ENCODE measurements at places on chromosomes 2 and 18.

DNA sequence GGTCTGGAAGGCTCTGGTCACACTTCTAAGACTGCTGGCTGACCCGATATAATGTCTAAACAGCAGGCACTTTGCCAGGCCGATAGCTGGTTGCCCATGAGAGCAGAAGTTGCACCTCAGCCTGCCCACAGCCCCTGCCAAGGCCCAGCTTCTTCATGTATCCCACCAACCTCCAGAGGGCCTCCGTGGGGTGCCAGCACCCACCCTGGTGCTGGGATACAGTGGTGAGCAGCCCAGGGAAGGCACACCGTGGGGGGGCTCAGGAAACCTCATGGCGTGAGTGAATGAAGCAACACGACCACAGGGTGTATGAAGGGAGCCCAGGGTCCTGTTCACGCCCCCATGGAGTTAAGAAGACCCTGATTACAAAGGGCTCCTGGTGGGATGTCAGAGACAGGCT lies 16.2 kb upstream of the GLI2 start:
- DNase-seq = no peak

- no peak for DNase-seq
Observed at GRCh38 chr2:221731432-221732145, 159.5 kb upstream of the EPHA4 start.

DNA sequence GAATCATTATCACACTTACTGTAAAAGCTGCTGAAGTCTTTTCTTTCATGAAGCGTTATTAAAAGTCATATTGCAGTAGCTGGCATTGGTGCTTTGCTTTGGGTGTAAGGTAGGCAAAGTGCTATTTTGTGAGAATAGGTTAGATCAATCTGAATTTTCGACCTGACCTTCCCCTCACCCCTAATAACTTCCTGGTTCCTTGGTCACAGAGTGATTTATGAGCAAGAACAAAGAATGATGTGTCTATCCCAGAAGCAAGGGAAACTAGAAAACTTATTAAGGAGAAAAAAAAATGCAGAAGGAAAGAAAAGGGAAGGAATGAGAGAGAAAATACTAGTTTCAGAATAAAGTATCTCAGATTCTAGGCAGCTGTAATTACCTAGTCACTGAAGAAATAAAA lies 163.1 kb upstream of the MEIS1 start:
- DNase-seq = no peak

GRCh38 chr18:54235871-54236270 lies 11.4 kb upstream of the MBD2 start:
- no peak for DNase-seq

DNA sequence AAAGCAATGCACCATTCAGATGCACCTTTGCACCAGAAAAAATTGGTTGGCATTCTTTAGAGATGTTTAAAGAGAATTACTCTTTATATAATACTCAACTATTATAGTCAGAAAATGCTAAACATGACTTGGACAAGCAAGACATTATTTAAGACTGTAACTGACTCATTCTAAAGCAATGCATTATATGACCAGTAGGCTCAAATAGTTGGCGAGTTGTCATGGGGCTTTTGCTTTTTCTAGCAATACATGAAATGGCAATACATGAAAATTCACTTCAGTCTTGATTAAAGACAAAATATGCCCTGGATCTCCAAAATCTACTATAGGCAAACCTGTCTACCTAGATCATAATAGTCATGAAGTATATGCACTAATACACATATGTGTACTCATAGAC lies 216.9 kb upstream of the VWC2L start:
- DNase-seq = no peak

GRCh38 chr2:103152556-103152955 lies 390.7 kb downstream of the TMEM182 start:
- DNase-seq = no peak

DNA sequence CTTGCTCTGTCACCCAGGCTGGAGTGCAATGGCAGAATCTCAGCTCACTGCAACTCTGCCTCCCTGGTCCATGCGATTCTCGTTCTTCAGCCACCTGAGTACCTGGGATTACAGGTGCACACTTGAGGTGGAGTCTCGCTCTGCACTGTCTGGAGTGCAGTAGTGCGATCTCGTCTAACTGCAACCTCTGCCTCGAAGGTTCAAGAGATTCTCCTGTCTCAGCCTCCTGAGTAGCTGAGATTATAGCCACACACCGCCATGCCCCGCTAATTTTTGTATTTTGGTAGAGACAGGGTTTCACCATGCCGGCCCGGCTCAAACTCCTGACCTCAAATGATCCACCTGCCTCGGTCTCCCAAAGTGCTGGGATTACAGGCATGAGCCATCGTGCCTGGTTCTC lies 83.3 kb downstream of the CCBE1 start:
- DNase-seq = no peak

- DNase-seq = no peak
Observed at GRCh38 chr18:24499814-24500213, 39.4 kb downstream of the HRH4 start.

- no peak for DNase-seq
Observed at GRCh38 chr2:209638346-209638745, 133.3 kb upstream of the UNC80 start.

DNA sequence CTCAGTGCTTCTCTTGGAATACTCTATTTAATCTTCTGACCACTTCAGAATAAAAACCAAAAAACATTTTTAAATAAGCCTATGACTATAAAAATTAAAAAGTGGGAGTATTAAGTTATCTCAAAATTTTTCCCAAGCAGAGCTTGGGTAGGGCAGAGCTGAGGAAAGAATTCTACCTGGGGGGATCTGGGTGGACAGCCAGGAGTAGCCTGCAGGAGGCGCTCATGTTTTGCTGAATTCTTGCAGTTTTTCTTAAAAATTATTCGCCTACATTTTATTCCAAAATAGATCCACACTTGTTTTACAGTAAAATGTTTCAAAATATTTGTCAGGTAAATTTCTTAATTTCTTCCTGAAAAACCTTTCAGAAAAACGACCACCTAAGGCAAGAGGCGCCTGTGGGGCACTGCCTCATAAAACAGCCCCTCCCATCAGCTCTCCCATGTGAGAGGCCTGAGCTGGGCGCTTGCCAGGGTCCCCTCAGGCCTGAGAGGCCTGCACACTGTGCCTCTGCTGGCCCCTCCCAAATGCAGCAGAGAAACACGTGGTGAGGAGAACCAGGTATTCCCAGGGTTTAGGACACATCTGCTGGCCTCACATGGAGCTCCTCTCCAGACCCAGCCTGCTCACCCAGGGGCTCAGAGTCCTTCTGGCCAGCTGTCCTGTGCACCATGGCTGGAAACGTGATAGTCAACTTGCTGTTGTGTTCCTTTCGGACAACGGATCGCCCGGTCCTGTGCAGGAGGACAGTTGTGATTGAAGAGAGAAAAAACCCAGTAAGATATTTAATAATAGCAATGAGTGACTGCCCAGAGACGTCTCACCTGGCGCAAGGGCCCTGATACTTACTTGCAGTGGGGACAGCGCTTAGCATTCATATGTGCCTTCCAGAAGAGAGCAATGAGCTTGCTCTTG lies 17.5 kb downstream of the POLR1A start:
- no peak for DNase-seq

DNA sequence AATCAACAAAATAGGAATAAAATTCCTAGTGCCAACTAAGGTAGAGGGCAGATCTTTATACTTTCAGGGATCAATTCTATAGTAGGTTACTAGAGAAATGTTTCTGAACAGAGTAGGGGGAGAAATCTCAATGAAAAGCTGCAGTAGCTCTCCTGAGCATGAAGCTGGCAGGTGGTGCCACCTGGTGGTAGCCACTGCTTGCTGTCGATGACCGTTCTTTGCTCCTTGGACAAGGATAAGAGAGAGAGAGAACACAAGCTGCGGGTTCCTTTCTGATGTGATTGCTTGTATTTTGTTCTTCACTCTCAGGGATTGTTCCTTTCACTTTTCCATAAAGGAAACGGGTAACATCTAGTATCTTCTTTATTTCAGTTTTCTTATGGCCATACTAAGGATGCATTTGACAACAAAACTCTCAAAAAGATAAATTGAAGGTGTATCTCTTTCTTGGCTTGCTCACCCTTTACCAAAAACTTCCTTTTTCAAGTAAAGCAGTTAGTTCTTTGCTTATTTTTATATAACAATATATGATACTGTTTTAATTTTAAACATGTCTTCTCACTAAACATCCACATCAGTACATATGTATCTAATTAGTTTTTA lies 18.6 kb upstream of the MRPL19 start:
- DNase-seq = peak; percentile 46

DNA sequence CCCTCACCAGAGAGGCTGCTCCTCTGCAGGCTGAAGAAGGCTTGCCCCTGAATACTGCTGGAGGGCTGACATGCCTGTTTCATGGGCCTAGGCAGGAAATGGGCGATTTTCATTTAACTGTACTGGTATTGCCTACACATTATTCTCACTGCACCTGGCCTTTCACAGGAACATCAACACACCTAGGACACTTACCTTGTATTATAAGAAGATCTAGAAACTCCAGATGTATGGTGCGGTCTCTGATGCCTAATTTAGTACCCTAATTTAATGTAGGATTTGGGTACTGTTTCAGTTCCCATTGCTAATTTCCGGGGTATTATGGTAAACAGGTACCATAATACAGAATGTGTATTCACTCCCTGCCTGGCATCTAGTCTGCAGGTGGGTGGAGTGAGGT lies 146.0 kb downstream of the MYO1B start:
- no peak for DNase-seq

DNA sequence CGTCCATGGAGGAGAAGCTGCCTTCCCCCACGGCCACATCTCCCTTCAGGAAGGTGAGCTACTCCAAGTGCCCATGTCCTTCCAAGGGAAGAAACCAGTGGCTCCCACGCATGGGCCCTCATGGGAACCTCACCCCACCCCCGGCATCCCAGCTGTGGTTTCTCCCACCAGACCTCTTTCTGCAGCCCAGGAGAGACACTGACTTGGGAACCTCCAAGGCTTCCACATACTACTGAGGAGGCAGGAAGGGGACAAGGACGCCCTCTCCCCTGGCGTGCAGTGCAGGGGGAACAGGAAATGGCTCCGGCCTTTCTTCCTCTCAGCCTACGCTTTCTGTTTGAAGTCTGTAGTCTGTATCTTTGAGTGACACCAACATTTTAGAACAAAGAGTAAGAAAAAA lies 104.5 kb upstream of the EPC2 start:
- no peak for DNase-seq

- no peak for DNase-seq
Observed at GRCh38 chr2:69833752-69834151, 4.3 kb downstream of the GMCL1 start.

DNA sequence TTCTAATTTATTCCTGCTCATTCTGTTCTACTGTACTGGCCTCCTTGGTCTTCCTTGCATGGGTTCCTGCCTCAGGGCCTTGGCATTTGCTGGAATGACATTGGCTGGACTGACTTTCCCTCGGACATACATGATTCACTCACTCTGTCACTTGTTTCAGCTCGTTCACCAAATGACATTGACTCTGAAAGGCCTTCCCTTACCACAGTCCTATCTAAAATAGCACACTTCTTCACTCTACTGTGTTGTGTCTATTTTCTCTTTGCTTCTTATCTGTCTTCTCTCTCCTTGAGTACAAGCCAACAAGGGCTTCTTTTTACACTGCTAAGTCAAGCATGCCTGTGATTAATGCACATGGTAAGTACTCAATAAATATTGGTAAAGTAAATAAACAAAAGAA lies 65.6 kb downstream of the SCG2 start:
- DNase-seq = no peak

DNA sequence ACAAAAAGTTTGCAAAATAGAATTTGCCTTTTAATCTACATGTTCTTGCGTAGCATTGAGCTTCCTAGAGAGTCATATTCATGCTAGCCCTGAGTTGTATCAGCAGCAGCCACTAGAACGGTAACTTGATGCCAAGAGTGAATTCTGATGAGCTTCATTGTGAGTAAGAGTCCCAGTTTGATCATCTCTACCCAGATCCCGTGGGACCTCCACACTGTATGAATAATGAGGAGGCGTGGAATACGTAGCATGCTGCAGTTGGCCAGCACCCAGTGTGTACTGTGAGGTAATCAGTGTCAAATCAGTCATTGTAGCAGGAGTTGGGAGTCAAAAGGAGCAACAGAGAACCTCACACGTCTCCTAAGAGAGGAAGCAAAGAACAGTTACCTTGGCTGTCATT lies 197.9 kb downstream of the NEDD4L start:
- DNase-seq = no peak

GRCh38 chr2:172119089-172119488 lies 16.4 kb upstream of the DLX2 start:
- no peak for DNase-seq

DNA sequence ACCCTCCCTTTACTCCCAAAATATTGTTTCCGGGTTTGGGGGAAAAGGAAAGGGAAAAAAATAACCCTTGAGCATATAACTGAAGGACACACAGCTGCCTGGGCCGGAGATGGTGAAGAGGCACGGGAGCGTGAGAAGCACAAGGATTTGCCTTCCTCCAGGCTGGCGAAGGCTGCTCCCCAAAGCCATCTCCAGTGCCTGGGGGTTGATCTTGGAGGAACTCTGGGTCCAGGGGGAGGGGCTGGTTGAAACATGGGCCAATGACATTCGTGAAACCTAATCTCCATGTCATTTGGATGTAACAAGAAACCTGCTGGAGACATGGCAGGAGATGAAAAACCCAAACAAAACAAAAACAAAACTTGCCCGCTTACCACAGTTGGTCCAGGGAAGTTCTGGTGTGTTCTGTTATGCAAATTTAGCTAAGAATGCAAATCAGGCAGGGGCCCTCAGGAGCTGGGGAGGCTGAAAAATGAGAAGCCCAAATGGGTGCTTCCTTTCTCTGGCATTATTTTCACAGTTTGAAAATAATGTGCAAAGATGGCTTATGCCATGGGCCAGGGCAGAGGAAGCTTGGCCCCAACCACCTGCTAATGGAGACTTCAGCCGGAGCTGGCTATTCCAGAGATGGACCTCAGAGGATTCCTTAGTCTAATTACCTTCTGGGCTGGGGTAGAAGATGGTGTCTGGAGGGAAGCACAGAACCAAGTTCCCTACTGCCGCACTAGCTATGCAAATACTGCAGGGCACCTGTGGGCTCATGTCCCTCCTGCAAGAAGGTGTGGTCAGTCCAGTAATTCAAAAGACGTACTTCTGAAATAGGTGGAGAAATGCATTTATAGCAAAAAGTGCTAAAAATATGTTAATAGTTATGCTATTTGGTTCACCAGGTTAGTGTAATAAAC lies 180.9 kb downstream of the BCL2 start:
- peak; percentile 75 for DNase-seq

DNA sequence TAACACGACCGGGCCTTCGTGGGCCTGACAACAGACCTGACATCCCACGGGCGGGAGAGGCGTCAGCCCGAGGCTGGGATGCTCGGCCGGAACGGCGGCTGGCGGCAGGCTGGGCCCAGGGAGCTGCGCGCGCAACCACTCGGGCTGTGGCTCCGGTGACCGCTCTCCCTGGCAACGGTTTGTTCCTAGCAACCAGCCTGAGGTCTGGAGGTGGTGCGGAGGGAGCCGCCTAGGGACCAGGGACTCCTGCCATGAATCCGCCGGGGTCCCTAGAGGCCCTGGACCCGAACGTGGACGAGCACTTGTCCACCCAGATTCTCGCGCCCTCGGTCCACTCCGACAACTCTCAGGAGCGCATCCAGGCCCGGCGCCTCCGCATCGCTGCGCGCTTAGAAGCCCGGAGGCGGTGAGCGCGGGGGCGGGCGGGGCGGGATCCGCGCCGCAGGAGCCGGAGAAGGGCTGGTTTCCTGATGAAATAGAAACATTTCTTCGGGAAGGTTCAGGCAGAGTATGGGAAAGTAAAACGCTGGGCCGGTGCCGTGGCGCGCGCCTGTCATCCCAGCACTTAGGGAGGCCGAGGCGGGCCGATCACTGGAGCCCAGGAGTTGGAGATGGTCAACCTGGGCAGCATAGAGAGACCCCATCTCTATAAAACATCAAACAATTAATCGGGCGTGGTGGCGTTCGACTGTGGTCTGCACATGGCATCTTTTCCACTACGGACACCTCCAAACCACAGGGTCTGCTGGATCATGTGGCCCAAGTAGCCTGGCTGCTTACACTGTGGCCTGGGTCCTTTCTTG lies at the start of gene DRC1:
Gene DRC1 (plus strand): TSS at position 182 of the 803 bp plus-strand sequence. CDS start 70 bp downstream, at position 252.
- DNase-seq = no peak

All from NCI-H1048 (cell line).